ENCODE measurements at places on chromosomes 16 and 17. TPM values are rescaled to one million over a fixed set of nuclear protein-coding genes. Genes with fewer than 3 reads are reported as not detected.

Gene KAT8
- 31.0 TPM for total RNA-seq

Gene MLKL
- total RNA-seq, result 8.4 TPM

Gene CLEC19A
- not detected for total RNA-seq

Gene CCT6B
- total RNA-seq, result 0.78 TPM

Gene SLC5A11
- not detected for total RNA-seq

Gene DOC2B
- not detected for total RNA-seq

Gene ZG16
- total RNA-seq, result not detected

Gene XAF1
- 28.1 TPM for total RNA-seq

Gene TOP2A
- 303 TPM for total RNA-seq

Gene PLA2G15
- total RNA-seq, result 23.0 TPM

Gene DYNLL2
- total RNA-seq, result 8.0 TPM

Gene EVPLL
- total RNA-seq, result not detected

Gene STRADA
- 10.1 TPM for total RNA-seq

Gene CD7
- total RNA-seq, result not detected

Gene CLEC3A
- total RNA-seq, result not detected

Gene ZKSCAN2
- 2.2 TPM for total RNA-seq

Gene ATXN2L
- total RNA-seq, result 29.7 TPM

Gene SLC6A2
- total RNA-seq, result not detected

Gene CIITA
- 0.12 TPM for total RNA-seq

Gene TNFRSF17
- total RNA-seq, result 0.48 TPM

Gene P2RX5
- 0.29 TPM for total RNA-seq

Gene REXO5
- total RNA-seq, result 12.5 TPM

Gene ACSM3
- 0.78 TPM for total RNA-seq

Gene ZNF629
- 8.3 TPM for total RNA-seq

Gene ENO3
- 2.9 TPM for total RNA-seq

Gene GP1BA
- total RNA-seq, result not detected

Gene PITPNM3
- total RNA-seq, result 0.12 TPM

Gene SCIMP
- total RNA-seq, result not detected

Gene ADCY7
- 24.6 TPM for total RNA-seq

Gene GAS2L2
- not detected for total RNA-seq
